ENCODE measurements at places on chromosomes 7 and 10.
A peak's percentile ranks its signal among the peaks of the same experiment; 100 is the strongest.

- DNase-seq = no peak
These were observed 359.8 kb upstream of the MTPN start for GRCh38 chr7:136336932-136337331.

GRCh38 chr10:76150876-76151288 is 719.5 kb downstream of the LRMDA start:
- DNase-seq = no peak

DNA sequence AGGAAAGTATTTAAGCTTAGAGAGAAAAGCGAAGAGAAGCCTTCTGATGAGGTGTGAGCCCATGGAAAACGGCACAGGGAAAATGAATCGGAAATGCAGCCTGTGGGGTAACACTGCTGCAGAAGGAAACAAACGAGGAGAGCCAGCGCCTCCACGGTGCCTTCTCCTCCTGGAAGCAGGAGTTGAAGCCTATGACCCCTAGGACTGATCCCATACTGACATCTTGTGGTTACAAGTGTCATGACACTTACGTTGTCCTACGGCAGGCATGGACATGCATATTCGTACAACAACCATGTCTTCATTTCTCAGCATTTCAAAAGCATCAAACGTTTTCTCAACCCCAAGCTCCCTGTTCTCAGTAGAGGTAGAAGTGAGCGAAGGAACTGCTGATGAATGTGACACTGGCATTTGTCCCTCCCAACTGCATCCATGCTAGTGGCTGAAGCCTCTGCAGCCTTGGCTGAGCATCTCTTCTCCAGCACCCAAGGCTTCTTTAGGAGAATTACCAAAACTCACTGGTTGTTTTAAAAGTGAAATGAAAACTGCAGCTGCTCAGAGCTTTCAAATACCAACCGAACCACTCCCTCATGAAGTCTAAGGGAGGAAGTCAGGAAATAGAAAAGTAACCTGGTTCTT is 160.2 kb downstream of the JAZF1 start:
- DNase-seq = peak; percentile 9

- DNase-seq = no peak
These were observed 76.9 kb upstream of the KMT2C start for GRCh38 chr7:152512706-152513105.

DNA sequence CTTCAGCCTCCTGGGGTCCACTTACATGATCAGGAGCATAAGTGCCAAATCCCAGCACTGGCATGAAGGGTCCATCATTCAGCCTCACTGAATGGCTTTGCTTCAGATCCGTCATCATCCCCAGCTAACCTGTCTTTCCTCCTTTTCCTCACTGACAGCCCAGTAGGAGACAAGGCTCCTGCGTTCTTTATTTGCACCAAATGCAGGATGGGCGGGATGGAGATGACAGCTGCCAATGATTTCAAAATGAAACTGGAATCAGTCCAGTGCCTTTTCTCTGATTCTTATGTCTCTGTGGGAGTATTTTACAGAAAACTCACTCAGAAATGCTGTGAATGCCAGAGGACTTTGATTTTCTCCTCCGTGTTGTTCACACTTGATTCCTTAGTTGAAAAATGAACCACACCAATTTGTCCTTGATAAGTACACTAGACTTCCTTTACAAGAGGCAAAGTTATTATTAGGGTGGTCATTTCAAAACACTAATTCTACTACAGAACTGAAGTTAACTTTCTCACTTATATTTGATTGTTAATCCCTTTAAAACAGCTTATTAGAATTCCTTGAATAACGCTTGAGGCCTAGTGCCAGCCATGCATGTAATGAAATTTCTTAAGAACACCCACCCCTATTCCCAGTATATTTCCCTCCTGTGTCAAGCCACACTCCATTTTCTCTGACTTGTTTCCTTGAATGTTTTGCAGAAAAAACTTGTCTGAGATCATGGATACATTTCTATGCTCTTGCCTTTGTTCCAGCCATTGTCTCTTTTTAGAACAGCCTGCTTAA is at the start of gene AKR1C8:
TSS of gene AKR1C8 (minus strand) at position 164 of the 789 bp plus-strand sequence. CDS start at position 118, 46 bp downstream.
- no peak for DNase-seq

GRCh38 chr10:22086730-22087401 is 83.3 kb upstream of the DNAJC1 start:
- no peak for DNase-seq

DNA sequence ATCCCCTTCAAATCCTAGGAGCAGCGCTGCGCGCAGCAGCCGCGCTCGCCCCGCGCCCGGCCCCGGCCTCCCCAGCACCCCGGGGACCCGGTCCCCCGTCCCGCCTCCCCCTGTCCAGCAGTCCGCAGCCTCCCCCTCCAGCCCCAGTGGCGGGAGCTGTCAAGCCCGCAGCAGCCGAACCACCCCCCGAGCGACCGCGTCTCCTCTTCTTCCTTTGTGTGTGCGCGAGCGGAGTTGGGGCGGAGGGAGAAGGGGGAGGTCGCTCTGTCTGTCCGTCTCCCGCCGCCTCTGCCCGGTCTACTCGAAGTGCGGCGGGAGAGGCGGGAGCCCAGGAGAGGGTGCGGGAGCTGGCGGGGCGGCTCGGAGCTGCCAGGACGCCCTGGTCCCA is 375 bp upstream of the CHN2 start:
- DNase-seq = no peak

GRCh38 chr7:2143450-2143849 is 89.3 kb downstream of the MAD1L1 start:
- no peak for DNase-seq

GRCh38 chr10:86168256-86168655 is 198.3 kb downstream of the GRID1 start:
- no peak for DNase-seq

- DNase-seq = no peak
These were observed 58.4 kb downstream of the MAPK8 start for GRCh38 chr10:48364659-48365405.

DNA sequence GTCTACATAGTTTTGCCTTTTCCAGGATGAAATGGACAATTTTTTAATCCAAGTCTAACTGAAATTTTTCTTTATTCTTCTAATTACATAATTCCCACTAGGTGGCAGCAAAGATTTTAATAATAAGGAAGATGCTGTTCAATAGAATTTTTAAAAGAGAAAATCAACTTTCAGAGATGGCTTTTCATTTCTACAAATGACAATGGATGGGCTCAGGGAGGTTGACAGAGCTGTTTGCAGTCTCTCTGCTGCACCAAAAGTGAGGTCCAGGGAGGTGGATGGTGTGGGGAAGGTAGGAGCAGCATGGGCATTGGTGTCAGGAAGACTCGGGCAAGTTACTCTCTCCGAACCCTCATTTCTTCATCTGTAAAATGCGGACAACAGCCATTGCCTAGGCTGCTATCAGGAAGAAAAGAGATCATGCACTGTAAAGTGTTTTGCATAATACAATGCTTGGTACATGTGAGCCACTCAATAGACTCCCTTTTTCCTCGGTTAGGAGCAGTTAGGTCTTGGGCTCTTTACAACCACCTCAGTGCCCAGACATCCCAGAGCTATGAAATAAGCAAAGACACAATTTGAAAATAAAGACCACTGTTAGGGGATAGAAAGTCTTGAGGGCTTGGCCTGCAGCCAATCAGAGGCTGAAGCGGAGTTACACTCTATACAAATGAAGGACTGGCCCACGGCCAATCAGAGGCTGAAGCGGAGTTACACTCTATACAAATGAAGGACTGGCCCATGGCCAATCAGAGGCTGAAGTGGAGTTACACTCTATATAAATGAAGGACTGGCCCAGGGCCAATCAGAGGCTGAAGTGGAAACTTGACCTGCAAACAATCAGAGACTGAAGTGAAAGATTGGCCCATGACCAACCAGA is 107.1 kb downstream of the ABLIM1 start:
- DNase-seq = no peak

DNA sequence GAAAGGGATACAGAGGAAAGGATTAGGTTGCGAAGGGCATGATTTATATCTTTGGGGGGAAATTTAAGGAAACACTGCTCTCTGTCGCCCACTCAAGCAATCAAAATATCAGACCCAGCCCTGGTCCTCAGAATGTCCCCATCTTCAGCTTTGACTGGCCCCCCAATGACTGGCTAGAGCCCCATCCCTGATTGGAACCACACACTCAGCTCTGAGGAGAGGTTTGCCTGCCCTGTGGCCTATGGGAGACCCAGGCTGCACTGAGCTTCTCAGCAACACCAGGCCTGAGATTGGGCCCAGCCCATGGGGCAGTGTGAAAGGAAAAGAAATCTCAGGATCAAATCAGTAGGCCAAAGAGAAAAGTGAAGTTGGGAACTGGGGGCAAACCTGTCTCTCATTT is 69.5 kb downstream of the ADCYAP1R1 start:
- DNase-seq = no peak

GRCh38 chr10:121309164-121309563 is 289.1 kb downstream of the FGFR2 start:
- no peak for DNase-seq

- DNase-seq = no peak
These were observed 5.4 kb upstream of the TNS3 start for GRCh38 chr7:47587351-47587750.

GRCh38 chr10:11560076-11560709 is 51.3 kb downstream of the USP6NL start:
- DNase-seq = no peak

GRCh38 chr7:21066221-21066620 is 279.5 kb upstream of the SP8 start:
- DNase-seq = no peak

DNA sequence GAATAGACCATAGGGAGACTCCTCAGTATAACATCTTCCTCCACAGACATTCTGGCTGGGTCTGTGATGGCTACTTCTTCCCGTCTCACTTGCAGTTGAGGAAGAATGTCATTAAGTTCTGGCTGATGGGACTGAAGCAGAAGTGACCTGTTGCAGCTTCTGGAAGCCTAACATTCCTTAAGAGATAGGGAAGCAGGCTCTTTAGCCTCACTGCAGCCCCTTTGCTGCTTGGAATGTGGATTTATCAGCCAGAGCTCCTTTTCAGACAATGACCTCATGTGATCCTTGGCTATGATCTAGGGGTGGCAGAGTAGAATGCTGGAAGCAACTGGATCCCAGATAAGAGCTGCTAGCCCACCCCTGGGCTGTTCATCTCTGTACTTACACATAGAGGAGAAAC is 142.5 kb downstream of the RNF216 start:
- no peak for DNase-seq

DNA sequence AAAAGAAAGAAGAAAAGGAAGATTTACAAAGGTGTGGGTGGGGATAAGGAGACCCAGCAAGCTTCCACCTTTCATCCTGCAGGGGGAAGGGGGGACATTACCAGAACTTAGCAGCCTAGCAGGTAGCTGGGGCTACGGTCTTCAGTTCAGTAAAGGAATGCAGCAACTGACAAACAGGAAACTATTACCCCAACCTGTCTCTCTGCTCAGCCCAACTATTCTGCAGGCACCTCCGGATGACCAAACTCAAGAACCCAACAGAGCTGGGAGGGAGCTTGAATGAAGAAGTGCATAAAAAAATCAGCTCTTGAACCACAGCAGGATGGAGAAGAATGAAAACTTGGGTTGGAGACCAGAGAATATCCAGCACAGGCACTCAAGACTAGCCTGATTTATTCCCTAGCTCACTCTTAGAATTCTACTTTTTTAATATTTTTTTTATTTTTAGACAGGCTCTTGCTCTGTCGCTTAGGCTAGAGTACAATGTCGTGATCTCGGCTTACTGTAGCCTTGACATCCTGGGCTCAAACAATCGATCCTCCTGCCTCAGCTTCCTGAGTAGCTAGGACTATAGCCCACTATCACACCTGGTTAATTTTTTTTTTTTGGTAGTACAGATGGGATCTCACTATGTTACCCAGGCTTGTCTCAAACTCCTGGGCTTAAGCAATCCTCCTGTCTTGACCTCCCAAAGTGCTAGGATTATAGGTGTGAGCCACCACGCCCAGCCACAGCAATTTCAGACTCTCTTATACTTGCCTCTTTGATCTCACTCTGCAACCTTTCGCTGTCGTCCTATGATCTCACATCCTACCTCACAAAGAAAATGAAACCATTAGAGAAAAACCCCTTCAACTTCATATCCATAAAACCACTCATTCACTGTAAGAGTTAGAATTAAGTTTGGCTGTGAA is 18.5 kb upstream of the C10orf67 start:
- no peak for DNase-seq

GRCh38 chr10:132360766-132361447 is 28.9 kb downstream of the LRRC27 start:
- DNase-seq = peak; percentile 22

DNA sequence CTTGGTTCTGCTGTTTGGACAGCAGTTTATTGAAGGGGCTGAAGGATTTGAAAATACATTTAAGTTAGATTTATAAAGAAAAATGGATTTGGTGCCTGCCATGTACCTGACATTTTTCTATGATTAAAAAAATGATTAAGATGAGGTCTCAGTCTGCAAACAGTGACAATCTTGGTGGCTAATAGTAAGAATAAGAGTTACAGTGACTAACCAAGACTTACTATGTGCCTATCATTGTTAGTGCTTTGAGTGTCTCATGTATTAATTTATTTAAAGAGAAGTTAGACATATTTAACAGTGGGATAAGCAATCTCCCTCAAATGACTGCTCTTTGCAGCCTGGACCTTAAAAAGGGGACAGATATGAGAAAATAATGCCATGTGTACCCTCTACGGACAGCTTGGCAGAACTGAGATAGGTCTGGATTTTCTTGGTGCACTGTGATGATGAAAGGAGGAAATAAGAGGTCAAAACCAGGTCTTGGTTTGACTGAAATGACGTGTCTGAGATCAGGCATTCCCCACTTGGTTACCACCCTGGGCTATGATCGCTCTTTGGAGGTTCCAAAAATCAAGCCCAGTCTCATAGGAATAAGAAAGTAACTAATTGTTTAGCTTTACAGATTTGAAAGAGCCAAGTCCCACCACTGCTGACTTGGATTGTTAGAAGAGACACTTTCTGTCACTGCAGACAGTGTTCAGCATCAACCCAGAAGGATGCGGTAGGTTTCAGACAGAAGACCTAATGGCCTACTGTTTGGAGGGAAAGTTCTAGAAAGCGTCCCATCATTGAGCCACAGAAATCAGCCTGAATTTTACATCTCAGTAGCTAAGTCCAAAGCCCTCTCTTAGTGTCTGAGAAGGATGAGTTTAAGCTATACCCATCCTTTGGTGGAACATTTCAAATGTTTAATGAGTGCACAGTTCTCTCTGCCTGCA is 2.1 kb downstream of the CASP7 start:
- no peak for DNase-seq

- no peak for DNase-seq
These were observed 171.2 kb downstream of the PRKAG2 start for GRCh38 chr7:151705636-151706276.

- DNase-seq = no peak
These were observed 214.8 kb downstream of the CAMK1D start for GRCh38 chr10:12564173-12564572.

- DNase-seq = no peak
These were observed 596.7 kb upstream of the LRRTM3 start for GRCh38 chr10:66329147-66329546.

GRCh38 chr7:107982042-107982840 is 20.7 kb downstream of the LAMB1 start:
- DNase-seq = no peak

GRCh38 chr7:47956220-47956619 is 8.0 kb upstream of the PKD1L1 start:
- DNase-seq = no peak

- DNase-seq = no peak
These were observed 103.8 kb upstream of the APBB1IP start for GRCh38 chr10:26334232-26334931.

GRCh38 chr7:156942708-156943090 is 6.8 kb upstream of the NOM1 start:
- no peak for DNase-seq

GRCh38 chr7:139744768-139745677 is 32.8 kb downstream of the HIPK2 start:
- no peak for DNase-seq

- no peak for DNase-seq
These were observed 100.0 kb upstream of the KCNMA1 start for GRCh38 chr10:77737608-77738007.

Data from stimulated activated CD4-positive, alpha-beta T cell treated with anti-CD3 and anti-CD28 coated beads, Interleukin-12 subunit alpha, Interleukin-12 subunit beta, amount 100 ng/mL, for 48 hours (primary cell).